ENCODE measurements at places on chromosomes 1 and 21. TPM values are rescaled to one million over a fixed set of nuclear protein-coding genes. Genes with fewer than 3 reads are reported as not detected.

GRCh38 chr1:19762175-19762779 lies 37.4 kb downstream of the TMCO4 start:
- peak; percentile 2 for DNase-seq

- DNase-seq: no peak
Measured at GRCh38 chr1:46065405-46065804, 67.0 kb downstream of the PIK3R3 start.

DNA sequence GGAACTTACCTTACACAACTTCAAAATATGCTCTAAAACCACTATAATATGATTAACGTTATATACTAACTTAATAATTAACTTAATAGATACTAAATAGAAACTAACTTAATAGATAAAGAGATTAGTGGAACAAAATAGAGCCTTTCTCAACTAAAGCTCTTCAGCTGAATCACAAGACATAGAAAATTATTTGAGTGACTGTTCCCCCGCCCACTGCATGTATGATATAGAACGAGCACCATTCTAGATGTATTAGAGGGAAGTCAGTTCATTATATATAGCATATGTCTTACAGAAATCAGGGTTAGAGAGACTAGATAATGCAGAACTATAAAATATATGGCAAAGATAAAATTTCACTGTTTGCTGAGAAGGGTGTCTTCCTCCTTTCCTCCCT lies 16.3 kb downstream of the LYPLAL1 start:
- DNase-seq: no peak

IGSF3 gene
- polyA plus RNA-seq: not detected

DNA sequence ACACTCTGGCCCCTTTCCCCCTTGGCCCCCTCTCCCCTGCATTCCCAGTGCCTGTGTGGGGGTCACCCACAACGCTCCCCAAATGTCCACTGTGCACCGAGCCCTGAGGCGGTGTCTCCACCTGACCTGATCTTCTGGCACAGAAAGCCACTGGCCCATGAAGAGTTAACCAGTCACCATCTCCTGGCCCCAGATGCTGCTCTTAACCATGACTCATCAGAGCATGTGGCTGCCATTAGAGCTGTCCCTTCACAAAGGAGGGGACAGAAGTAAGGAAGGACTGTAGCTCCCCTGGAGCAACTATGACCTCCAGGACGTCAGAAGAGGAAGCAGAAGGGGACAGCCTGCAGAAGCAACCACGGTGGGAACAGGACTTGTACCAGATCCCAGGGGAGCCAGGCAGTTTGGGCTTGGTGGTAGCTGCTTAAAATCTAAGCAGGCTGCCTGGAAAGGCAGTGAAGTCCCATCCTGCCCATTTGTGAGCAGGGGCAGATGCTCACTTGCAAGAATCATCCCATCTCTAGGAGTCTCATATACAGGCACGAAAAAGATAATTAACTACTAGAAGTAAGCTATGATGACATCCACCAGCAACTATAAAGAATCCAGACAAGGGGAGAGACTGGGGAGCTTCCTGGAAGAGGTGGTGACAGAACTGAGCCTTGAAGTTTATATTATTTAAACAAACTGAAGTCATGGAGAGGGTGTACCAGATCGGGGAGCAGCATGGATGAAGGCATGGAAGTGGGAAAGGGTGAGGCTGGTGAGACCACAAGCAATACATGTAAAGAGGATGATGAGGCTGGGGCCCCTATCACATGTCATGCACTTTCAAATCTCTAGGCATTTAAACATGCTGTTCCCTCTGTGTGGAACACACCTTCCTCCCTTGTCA lies 1.1 kb upstream of the TTC39A start:
- DNase-seq: no peak
